ENCODE measurements at places on chromosomes 5 and 9.

DNA sequence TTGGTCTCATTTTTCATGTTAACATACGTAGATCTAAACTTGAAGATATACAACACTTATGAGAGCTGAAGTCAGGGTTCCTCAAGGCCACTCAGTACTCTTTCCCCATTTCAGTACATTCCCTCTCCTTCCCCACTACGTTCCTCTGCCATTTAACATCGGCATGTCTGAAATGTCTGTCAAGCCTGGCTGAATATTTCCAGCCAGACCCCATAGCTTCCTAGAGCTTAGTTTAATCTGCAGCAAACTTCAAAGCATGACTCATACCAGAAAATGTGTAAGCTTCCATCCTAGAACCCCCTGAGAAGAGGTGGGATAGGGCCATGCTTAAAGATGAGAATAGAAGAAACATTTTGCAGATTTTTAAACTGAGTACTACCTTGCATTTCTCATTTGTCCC is 6.2 kb downstream of the GZMA start:
- no peak for DNase-seq

DNA sequence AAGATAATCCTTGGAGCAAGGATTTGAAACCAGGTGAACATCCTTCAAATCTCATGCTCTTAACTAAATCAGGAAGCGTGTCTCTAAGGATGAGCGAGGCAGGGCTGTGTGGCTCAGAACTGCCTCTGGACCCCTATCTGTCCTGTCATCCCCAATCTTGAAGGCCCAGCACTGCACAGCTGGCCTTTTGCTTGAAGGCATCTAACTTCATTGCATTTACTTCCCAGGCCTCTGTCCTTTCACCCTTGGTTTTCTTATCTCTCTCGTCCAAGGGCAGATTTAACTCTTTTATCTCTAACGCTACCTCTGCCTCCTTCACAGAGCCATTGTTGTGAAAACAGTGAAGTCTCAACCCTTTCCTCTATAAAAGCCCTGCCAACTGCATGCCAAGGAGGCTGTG is 83.8 kb downstream of the UGCG start:
- DNase-seq = no peak

GRCh38 chr5:54651482-54652076 is 134.0 kb downstream of the SNX18 start:
- DNase-seq = no peak

DNA sequence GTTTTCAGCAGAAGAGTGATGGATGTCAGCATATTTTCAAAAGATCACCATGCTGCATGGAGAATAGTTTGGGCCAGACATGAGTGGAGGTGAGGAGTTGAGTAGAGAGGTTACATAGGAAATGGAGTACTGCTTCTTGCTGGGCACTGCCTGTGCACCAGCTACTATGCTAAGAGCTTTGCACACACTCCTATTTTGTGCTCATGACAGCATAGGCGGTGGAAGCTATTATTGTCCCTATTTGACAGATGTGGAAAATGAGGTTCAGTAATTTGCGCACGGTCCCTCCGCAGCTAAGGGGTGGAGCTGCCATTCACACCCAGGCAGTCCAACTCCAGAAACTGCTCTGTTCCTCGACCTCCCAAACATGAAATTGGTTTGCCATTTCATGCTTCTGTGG is 67.8 kb downstream of the ENTREP1 start:
- no peak for DNase-seq

GRCh38 chr9:1053282-1053621 is 3.1 kb downstream of the DMRT2 start:
- DNase-seq = no peak

DNA sequence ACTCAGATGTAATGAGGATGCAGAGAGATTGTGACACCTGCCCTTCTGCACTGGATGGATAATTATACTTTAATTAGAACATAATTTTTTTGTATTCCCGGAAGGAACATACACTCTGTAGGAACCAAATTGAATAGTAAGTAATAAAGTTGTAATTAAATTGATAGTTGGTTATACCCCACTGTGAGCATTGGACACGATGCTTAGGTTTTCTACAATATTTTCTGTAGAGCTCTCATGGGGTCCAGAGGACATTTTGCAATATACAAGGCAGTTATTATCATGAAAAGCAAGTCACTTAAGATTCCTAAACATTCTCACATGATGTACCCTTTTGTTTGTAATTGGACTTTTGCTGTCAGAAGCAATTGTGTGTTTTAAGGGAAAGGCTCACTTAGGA is 63.4 kb downstream of the DIRAS2 start:
- no peak for DNase-seq

GRCh38 chr9:121619545-121620324 is 31.7 kb upstream of the DAB2IP start:
- no peak for DNase-seq

- no peak for DNase-seq
These were observed 49.5 kb upstream of the DENND4C start for GRCh38 chr9:19180991-19181390.

GRCh38 chr5:158923799-158924551 is 175.7 kb downstream of the EBF1 start:
- DNase-seq = no peak

DNA sequence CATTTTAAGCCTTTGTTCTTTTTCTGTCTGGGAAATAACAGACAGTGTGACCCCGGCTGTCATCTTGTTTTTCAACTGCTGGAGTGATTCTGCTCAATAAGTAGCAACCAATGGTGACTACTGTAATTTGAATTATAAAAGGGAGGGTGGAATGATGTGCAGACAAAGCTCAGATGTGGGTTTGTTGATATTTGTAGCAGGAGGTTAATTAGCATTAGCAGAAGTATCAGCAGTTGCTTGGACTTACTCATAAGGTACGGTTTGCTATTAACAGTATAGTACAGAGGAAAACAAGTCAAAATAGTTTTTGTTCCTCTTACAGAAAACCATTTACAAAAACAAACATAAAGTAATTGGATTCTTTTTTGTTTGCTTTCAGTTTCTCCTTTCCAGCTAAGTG is 140.4 kb downstream of the TUSC1 start:
- DNase-seq = no peak

DNA sequence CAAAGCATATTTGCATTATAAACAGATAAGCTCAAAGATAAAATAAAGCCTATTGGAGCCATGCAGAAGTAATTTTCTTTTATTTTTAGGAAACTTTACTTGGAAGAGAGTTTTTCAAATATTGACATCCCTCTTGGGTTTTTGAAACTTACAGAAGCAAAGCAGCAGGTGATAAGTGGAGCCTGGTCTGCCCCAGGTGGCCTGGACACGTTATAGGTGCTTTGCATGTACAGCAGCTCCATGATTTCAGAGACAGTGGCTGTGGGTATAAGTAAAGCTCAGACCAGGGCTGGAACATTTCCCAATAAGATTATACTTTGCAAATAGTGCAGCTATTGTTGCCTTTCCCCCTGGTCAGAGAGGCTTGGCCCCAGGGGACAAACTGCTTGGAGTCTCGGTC is 51.5 kb downstream of the CCDC192 start:
- DNase-seq = no peak

DNA sequence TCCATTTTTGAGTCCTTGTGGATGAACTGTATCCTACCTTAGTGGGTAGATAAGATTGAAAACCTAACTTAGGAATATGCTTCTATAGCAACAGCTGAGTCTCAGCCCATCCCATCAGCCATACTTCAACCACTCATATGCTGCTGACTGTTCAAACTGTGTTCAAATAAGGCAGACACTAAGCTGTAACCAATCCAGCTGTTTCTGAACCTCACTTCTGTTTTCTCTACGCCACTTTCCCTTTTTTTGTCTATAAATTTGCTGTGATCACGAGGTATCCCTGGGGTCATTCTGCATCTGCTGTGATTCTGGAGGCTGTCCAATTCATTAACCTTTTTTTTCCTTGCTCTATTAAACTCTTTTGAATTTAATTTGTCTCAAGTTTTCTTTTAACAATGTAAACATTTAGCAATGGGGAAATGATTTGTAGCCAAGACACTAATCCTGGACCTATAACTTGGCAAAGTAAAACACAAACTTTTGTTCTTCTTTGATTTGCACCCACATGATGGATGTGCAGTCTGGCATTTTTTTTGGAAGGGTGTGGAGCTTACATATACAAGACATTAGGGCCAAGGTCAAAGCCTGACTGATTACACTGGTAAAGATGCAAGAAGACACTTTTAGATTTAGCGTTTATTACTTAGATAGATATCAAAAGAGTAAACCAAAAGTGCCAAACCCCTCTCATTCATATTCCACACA is 14.9 kb upstream of the SCGB3A2 start:
- no peak for DNase-seq

DNA sequence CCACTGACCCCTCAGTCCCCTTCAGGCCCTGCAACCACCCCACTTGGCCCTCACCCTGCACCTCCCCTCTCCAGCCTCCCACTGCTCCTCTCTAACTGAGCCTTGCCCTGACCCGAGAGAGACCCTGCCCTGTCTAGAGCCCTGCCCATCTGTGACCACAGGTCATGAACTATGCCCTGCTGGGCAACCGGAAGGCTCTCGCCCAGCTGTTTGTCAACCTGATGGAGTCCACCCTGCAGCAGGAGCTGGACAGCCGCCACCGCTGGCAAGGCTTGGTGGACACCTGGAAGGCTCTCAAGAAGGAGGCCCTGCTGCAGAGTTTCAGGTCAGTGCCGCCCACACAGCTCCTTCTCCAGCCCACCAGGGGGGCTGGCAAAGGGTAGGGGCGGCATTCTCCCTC is 9.4 kb downstream of the CCDC180 start:
- DNase-seq = no peak
